Muscle of leg (tissue), 16 donors: ENCODE measurements at places on chromosomes 11 and 22. TPM values are rescaled to one million over a fixed set of nuclear protein-coding genes. Genes with fewer than 3 reads are reported as not detected.

Gene GGT5
- total RNA-seq: 3.4 TPM

Gene ATG16L2
- total RNA-seq: 12.3 TPM

Gene PRR14L
- total RNA-seq: 12.4 TPM

Gene OR4D6
- not detected for total RNA-seq

Gene LAYN
- total RNA-seq: 9.8 TPM

Gene FAM111B
- total RNA-seq: 8.6 TPM

Gene CD81
- 187 TPM for total RNA-seq

DNA sequence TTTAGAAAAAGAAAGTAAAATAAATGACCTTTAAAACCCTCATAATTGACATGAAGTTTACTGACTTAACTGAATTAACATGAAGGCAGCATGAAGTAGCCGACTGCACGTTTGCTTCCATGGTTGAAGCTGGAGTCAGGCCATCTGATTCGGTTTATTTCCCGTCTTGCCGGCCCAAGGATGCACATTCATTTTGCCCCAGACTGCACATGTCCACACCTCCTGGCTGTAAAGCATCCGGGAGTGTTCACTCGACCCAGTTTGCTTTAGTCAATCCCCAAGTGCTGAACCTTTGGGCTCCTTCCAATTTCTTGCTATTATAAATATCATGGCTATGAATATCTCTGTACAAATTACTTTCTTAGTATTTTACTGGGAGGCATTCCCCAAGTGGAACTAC, 17.7 kb upstream of the TUB start:
- peaks cover 8% of the 10 kb centered on the region for H3K27me3 ChIP-seq
- no peak overlapping the region for H3K4me3 ChIP-seq
- H3K36me3 ChIP-seq: no peaks in the 10 kb centered on the region
- DNase-seq: peak; percentile 87
- peaks cover 25% of the 10 kb centered on the region for H3K4me1 ChIP-seq
- H3K27ac ChIP-seq: peak overlapping the region; percentile 3

DNA sequence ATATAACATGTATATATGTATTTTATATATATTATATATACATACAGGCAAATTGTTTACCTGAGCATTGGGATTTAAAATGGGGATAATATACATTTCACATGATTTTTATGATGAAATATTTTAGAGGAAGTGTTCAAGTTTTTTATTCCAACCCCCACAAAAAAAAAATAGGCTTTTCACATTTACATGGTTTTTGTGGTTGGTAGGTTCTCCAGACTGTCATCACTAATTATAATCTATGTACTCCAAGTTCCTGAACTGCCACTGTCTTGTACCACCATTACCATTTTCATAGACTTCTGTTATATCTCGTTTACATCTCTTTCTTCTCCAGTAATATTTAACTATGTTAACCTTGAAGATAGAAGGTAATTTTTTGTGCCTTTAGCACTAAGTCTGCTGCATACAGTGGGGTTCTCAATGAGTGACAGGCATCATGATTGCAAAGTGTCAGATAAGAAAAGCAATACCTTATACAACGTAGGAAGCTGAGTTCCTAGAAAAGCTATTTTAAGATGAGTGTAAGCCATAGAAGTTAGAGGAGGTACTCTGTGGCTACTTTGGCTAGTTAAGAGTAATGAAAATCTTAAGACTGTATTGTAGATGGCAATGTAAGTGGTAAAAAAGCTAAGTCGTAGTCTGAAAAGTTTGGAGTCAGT, 5.2 kb downstream of the TMEM126A start:
- H3K4me1 ChIP-seq: peaks cover 5% of the 10 kb centered on the region
- no peak overlapping the region for H3K27ac ChIP-seq
- H3K36me3 ChIP-seq: peaks cover 4% of the 10 kb centered on the region
- H3K4me3 ChIP-seq: no peak overlapping the region
- H3K27me3 ChIP-seq: no peaks in the 10 kb centered on the region
- DNase-seq: no peak

- DNase-seq: peak; percentile 79
- H3K4me3 ChIP-seq: no peak overlapping the region
- H3K36me3 ChIP-seq: no peaks in the 10 kb centered on the region
- peaks cover 10% of the 10 kb centered on the region for H3K27me3 ChIP-seq
- peak overlapping the region; percentile 62 for H3K27ac ChIP-seq
Measured at GRCh38 chr11:117979481-117980211, 6.5 kb upstream of the IL10RA start.

GRCh38 chr11:16204261-16204660, 152.1 kb downstream of the SOX6 start:
- no peak for DNase-seq
- H3K36me3 ChIP-seq: no peaks in the 10 kb centered on the region
- no peaks in the 10 kb centered on the region for H3K27me3 ChIP-seq
- no peaks in the 10 kb centered on the region for H3K4me1 ChIP-seq

GRCh38 chr11:134781380-134781866, 369.4 kb upstream of the B3GAT1 start:
- peak; percentile 13 for DNase-seq
- H3K4me3 ChIP-seq: no peak overlapping the region
- H3K27ac ChIP-seq: no peak overlapping the region
- peaks cover 5% of the 10 kb centered on the region for H3K4me1 ChIP-seq

DNA sequence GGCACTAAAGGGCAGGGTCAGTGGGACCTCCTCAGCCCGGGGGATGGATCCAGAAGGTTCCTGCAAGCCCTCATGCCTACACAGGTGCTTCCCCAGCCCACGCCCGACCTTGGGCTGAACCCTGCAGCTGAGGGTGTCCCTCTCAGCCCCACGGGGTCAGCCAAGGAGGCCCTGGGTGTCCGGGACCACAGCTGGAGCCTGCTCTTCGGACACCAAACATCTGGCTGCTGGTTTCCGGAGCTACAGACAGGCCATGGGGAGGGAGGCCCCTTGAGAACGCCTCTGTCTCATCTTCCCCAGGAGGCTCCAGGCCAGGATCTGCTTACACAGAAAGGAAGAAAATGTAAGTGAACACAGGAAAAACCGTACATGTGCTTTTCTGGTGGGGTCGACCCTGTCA, 355.7 kb downstream of the MN1 start:
- DNase-seq: peak; percentile 63
- no peaks in the 10 kb centered on the region for H3K36me3 ChIP-seq
- peaks cover 24% of the 10 kb centered on the region for H3K4me1 ChIP-seq
- H3K27me3 ChIP-seq: peaks cover 64% of the 10 kb centered on the region
- no peak overlapping the region for H3K4me3 ChIP-seq

GRCh38 chr11:36724742-36725385, 126.8 kb upstream of the RAG2 start:
- H3K27ac ChIP-seq: no peak overlapping the region
- H3K4me3 ChIP-seq: no peak overlapping the region
- H3K27me3 ChIP-seq: no peaks in the 10 kb centered on the region
- no peaks in the 10 kb centered on the region for H3K4me1 ChIP-seq
- H3K36me3 ChIP-seq: no peaks in the 10 kb centered on the region

- no peak overlapping the region for H3K4me3 ChIP-seq
- no peak overlapping the region for H3K27ac ChIP-seq
- no peaks in the 10 kb centered on the region for H3K27me3 ChIP-seq
- DNase-seq: no peak
- H3K36me3 ChIP-seq: no peaks in the 10 kb centered on the region
- H3K4me1 ChIP-seq: no peaks in the 10 kb centered on the region
Measured at GRCh38 chr11:80849253-80849652, 1408.4 kb upstream of the TENM4 start.

DNA sequence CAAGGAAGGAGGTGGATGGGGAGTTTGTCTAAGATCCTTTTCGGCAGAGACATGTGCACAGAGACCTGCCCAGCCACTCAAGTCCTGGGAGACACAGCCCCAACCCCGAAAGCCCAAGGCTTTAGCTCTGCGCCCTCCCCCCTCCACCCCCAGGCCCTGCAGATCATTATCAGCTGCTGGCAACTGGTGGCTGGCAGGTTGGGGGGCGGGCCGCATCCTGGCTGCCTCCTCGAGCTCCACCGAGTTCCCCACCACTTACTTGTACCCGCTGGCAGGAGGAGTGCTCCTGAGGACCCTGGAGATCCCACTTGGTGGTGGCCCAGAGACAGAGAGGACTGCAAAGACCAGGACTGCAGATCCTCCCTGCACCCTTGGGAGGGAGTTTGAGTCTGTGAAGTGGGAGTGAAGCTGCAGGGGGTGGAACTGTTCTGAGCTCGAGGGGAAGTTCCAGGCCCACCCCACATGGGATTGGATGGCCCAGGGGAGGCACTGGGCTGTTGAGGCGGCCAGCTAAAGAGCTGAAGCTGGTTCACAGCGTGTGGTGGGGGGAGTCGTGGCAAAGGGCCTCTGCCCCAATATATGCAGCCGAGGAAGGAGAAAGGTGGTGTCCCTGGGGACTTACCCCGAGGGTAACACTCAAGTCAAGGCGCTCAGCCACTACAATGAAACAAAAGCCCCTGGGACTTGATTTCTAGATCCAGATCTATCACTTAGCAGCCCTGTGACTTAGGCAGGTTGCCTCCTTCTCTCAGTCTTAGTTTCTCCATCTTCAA, 19.9 kb upstream of the CCDC86 start:
- H3K27me3 ChIP-seq: no peaks in the 10 kb centered on the region
- no peaks in the 10 kb centered on the region for H3K36me3 ChIP-seq
- H3K4me1 ChIP-seq: no peaks in the 10 kb centered on the region
- no peak overlapping the region for H3K4me3 ChIP-seq

DNA sequence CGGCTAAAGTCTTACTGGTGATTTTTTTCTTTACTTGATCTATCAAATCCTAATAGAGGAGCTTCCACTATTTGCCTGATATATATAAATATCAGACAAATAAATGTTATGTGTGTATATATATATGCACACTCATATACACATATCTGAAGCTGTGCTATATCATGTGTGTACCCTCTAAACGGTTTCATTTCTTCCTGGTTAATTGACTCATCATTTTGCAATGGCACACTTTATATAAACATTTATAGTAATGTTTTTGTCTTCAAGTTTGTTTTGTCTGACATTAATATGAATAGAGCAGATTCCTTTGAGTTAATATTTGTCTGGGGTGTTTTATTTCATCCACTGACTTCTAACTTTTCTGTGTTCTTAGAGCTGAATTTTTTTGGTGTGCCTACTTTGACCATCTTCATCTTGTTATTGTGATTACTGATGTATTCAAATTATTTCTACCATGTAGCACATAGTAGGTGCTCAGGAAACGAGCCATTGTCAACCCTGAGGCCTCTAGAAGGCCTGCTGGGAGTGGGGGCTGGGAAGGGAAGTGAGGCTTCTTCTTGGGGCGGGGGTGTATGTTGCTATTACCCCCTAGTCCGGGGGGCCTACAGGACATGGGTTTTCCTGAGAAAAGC, 82.6 kb downstream of the LRRC32 start:
- H3K36me3 ChIP-seq: no peaks in the 10 kb centered on the region
- H3K4me1 ChIP-seq: peaks cover 19% of the 10 kb centered on the region
- no peak overlapping the region for H3K4me3 ChIP-seq
- no peaks in the 10 kb centered on the region for H3K27me3 ChIP-seq
- no peak for DNase-seq
- peak overlapping the region; percentile 90 for H3K27ac ChIP-seq

DNA sequence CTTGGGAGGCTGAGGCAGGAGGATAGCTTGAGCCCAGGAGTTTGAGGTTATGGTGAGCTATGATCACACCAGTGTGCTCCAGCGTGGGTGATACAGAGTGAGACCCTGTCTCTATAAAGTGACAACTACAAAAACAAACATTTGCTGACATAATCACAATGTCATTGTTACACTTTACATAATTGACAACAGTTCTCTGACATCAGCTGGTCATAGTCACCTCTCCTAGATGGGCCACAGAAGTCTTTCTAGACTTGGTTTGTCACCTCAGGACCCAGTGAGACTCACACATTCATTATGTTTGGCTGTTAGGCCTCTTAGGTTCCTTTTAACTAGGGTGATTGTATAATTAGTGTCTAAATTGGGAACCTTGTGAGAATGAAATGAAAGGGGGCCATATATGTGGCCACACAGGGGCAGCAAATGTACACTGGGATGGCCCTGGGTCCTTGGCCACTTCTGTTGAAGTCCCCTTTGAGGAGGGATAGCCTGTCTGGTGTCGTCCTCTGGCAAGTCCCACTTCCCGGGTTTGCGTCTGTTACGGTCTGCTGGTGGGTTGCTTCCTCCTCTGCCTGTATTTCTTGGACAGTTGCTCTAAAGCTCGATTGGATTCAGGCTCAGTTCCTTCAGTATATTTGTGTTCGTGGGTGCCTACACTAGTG, 5.8 kb upstream of the PPIL2 start:
- DNase-seq: no peak
- H3K27ac ChIP-seq: no peak overlapping the region
- no peak overlapping the region for H3K4me3 ChIP-seq
- H3K36me3 ChIP-seq: no peaks in the 10 kb centered on the region
- peaks cover 10% of the 10 kb centered on the region for H3K27me3 ChIP-seq

DNA sequence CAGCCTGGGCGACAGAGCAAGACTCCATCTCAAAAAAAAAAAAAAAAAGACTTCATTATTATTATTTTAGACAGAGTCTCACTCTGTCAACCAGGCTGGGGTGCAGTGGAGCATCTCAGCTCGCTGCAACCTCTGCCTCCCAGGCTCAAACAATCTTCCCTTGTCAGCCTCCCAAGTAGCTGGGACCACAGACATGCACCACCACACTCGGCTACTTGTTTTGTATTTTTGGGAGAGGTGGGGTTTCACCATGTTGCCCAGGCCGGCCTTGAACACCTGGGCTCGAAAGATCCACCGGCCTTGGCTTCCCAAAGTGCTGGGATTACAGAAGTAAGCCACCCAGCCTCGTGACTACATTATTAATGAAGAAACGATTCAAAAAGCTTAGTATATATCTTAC, 5.3 kb upstream of the TYMP start:
- H3K4me1 ChIP-seq: peaks cover 25% of the 10 kb centered on the region
- DNase-seq: no peak
- H3K27me3 ChIP-seq: peaks cover 73% of the 10 kb centered on the region
- no peak overlapping the region for H3K27ac ChIP-seq
- H3K4me3 ChIP-seq: no peak overlapping the region
- no peaks in the 10 kb centered on the region for H3K36me3 ChIP-seq

DNA sequence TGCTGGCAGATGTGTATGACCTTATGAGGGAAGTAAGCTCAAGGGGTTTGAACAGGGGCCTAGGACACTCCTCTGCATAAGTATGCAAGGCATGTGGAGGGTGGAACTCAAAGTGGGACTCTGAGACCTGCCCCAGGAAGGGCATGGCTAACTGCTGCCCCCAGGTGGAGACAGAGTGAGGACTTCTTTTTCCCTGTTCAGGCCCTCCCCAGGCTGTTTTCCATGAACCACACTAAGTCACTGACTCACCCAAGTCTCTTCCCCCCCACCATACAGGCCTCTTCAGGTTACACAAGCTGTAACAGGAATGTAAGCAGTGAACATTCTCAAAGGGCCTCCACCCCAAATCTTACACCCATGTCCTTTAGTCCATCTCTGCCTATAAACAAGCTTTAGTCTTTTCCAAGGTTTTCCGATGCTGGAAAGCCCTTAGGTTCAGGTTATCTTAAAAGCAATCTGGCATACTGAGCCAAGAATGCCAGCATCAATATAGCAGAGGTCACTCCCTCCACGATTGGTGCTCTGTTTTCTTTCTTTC, 13.1 kb downstream of the EEF1G start:
- peaks cover 36% of the 10 kb centered on the region for H3K4me1 ChIP-seq
- H3K27ac ChIP-seq: peak overlapping the region; percentile 42
- H3K36me3 ChIP-seq: peaks cover 72% of the 10 kb centered on the region
- no peak overlapping the region for H3K4me3 ChIP-seq
- peak; percentile 92 for DNase-seq
- H3K27me3 ChIP-seq: no peaks in the 10 kb centered on the region

GRCh38 chr22:25368271-25368670, 148.8 kb downstream of the CRYBB2 start:
- peaks cover 11% of the 10 kb centered on the region for H3K36me3 ChIP-seq
- no peak overlapping the region for H3K27ac ChIP-seq
- DNase-seq: peak; percentile 29
- H3K4me1 ChIP-seq: peaks cover 45% of the 10 kb centered on the region
- H3K27me3 ChIP-seq: no peaks in the 10 kb centered on the region
- no peak overlapping the region for H3K4me3 ChIP-seq
